Stimulated activated CD4-positive, alpha-beta T cell treated with anti-CD3 and anti-CD28 coated beads, Interleukin-4, amount 100 ng/mL, for 1 hour (primary cell): ENCODE measurements at places on chromosomes 12 and 14.

GRCh38 chr12:49327887-49328286 is 4.8 kb downstream of the TROAP start:
- no peak for DNase-seq

GRCh38 chr14:94675036-94675435 is 62.8 kb downstream of the SERPINA3 start:
- DNase-seq: no peak

DNA sequence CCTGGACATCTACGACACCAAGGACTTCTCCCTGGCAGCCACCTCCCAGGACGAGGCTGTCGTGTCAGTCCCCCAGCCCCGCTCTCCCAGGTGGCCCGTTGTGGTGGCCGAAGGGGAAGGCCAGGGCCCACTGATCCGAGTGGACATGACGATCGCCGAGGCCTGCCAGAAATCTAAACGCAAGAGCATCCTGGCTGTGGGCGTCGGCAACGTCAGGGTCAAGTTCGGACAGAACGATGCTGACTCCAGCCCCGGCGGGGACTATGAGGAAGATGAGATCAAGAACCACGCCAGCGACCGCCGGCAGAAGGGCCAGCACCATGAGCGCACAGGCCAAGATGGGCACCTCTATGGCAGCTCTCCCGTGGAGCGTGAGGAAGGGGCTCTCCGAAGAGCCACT is 118.6 kb downstream of the SLC15A4 start:
- DNase-seq: no peak

- no peak for DNase-seq
Measured at GRCh38 chr14:85281921-85282320, 248.0 kb upstream of the FLRT2 start.

DNA sequence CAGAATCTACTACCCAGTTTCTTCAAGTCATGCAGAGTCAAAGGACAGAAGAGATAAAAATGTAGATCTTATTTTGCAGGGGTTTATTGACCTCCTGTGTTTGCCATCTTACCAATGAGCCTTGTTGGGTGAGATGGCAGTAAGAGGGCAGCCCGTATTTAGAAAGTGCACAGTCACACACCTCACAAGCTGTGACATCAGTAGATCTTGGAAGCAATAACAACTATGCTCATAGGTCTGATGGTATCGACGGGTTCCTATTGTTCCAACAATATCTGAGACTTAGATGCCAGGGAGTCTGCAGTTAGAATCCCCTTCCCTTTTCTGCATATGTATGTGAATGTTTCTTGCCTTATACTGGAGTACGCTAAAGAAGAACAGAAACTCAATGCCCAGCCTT is 189.0 kb upstream of the DYRK2 start:
- DNase-seq: no peak

DNA sequence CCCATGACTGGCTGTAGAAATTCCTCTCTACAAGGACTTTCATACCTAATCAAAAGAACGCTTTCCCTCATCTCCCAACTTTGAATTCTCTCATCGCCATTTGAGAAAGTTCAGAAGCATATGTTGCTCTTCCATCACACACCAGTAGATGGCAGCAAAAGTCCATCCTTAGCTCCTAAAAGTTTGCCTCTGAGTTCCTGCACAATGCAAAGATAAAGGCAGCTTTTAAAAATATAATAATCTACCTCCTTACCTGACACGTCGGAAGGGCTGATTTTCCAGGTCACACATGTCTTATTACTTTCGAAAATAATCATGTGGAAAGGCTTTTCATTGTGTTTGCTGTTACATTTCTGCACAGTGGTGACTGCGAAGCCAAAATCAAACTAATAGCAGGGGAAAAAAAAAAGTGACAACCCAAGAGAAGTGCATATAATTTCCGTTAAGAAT is 456.7 kb upstream of the SEL1L start:
- DNase-seq: peak; percentile 1

- no peak for DNase-seq
Measured at GRCh38 chr14:31251028-31251958, 43.7 kb upstream of the HECTD1 start.

GRCh38 chr12:93603762-93604161 is 31.3 kb downstream of the SOCS2 start:
- DNase-seq: no peak

GRCh38 chr12:50387972-50388478 is 8.4 kb downstream of the FAM186A start:
- no peak for DNase-seq

- DNase-seq: no peak
Measured at GRCh38 chr12:96658075-96658474, 168.7 kb downstream of the CFAP54 start.

DNA sequence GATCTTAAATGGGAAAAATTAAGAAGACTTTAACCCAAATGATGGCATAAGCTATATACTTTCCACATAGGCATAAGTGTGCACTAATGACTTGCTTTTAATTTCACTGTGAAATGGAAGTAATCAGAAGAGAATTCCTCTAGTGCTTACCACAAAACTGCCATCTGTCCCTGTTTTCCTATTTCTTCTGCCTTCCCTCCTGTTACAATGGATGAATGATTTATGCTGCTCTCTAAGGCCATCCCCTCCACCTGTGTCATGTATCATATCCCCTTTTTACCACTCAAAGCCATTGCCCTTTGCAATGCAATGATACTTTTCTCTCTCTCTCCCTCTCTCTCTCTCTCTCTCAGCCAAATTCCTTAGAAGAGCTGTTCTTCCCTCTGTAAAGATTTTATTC is 109.1 kb downstream of the C12orf50 start:
- DNase-seq: no peak

DNA sequence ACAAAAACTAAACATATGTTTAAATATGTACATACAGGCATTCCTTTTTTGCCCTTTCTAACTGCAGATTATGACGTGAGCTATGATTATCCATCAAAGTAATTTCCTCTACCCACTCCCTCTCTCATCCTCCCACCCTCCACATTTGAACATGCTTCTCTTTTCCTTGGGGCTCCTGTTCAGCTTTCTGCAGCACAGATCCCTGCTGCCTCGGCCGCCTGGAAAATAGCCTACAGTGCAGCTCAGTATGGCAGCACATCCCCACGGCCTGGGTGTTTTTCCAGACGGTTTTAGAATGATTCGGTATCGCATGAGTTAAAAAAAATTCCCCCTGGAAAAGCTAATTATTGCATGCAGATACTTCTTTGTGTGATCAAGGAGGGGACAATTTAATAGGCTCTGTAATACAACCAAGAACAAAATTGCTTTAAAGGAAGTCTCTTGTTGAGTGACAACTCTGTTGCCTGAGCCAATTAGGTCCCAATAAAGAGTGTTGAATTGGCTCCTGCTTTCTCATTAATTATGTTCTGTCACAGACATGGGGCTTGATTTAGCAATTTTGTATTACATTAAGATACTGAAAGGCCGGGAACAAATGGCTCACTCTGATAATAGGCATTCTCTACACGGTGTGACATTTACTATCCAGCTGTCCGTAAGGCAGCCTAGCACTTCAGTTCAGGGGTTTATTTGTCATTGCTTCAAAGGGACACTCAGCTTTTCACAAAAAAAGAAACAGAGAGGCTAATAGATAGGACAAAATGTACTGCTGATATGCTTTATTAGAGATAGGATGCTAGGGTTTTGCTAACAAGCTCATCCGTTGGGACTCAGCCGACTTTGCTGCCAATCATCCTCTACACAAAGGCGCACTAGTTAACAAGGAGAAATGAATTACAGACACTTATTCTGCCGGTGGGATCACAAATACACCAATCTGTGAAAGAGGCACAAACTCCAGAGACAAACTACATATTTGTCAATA is 285.8 kb upstream of the G2E3 start:
- no peak for DNase-seq

GRCh38 chr14:93153121-93153520 is 31.6 kb downstream of the MOAP1 start:
- DNase-seq: no peak

GRCh38 chr12:95204141-95204866 is 13.0 kb downstream of the FGD6 start:
- DNase-seq: no peak

GRCh38 chr14:69985463-69985862 is 106.2 kb downstream of the SMOC1 start:
- DNase-seq: no peak

GRCh38 chr12:104684884-104685283 is 228.1 kb downstream of the CHST11 start:
- DNase-seq: no peak

DNA sequence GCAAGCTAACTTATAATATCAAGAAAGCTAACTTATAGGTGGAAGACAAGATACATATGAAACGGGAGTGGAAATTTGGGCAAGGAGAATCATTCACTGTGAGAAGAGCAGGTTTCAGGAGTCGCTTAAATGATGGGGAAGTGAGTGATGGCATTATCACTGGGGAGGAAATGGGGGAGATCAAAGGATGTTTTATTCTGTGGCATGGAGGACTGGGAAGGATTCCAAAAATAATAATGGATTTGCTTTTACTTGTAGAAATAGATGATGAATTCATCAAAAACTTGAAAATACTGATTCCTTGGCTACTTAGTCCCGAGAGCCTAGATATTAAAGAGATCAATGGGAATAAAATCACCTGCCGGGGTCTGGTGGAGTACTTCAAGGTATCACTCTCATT is 47.8 kb downstream of the SAV1 start:
- DNase-seq: no peak

GRCh38 chr14:59253527-59253926 is 65.1 kb downstream of the DAAM1 start:
- DNase-seq: no peak

DNA sequence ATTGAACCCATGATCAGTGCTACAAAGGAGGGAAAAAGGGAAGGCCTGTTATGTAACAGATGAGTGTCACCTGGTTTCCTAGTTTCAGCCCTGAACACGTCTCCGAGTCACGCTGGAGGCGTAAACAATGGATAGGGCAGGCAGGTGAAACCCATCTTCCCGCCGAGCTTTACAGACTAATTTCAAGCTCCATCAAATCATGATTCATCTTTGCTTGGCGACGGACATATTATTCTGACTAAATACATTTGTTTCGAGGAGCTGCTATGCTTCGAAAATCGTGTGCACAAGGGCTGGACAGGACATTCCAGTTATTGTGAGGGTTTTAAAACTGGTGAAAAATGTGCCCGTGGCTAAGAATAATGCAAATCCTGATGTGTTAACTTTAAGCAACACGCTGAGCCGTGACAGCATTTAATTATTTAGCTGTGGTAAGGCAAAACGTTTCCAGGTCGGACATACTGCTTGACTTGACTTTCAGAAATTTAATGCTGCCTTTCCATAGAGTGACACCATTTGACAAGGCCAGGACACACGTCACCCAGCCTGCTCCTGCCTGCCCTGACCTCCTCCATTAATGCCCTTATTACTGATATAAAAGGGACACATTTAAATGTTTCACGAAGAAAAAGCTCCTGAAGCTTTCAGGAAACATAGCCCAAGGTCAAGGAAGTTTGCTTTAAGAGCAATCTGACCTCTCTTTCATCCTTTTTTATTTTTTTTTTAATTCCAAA is 1203.5 kb upstream of the TMEM132C start:
- no peak for DNase-seq

DNA sequence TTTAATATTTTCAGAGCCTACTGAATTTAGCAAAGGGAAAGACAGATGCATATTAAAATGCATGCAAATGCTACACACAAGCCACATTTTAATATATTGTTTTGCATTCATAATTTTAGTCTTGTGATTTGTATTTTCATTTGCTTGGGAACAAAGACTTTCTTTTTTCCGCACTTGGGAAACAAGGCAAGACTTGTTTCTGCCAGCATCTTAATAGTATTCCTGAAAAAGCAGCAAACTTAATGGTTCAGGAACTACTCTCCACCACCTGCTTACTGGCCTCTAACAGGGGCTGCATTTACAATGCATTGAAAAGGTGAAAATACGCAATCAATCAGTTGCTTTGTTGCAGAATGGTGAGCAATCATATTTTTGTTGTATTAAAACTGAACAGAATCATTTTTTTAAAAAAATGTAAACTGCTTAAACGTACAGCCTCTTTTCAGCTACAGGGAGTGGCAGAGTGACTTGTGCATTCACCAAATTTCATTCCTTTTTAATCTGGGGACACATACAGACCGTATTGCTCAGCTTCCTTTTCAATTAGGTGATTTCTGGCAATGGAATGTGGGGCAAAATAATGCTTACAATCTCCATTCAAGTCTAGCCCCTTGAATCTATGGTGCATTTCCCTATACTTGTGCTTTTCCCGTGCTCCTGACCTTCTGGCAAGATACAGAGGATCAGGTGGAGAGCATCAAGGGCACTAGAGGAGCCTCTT is 144.1 kb upstream of the BTG1 start:
- no peak for DNase-seq

- DNase-seq: no peak
Measured at GRCh38 chr14:21191261-21191808, 35.5 kb upstream of the OR5AU1 start.

DNA sequence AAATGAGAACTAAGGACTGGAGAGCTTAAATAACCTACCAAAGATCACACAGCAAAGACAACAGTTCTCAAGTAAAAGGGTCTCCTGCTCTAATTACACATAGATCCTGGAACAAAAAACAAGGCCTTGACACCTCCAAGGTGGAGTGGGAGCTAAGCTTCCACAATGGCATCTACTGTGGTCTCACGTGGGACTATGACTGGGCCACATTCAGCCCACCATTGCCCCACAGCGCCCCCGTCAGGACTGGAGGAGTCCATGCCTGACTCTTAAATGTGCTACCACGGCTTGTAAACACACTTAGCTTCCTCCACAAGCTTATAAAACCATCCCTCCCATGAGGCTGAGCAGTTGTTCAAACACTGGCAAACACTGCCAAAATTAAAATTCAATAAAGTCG is 88.5 kb downstream of the GCH1 start:
- peak; percentile 19 for DNase-seq

DNA sequence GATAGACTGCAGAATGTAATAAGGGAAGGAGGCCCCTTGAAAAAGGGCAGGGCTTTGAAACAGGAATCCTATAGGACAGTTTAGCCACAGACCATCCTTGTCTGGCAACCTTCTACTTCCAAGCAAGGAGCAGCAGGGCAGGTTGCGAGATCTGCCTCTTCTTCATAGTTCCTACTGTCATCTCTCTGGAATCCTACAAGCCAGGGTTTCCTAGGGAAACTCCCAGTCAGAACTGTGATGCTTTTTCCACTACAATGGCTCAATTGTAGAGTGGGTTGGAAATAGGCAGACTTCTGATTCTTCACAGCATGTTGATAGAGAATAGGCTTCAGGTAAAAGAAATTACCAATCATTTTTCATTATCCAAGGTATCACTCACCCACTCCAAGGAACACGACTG is 186.3 kb downstream of the DACT1 start:
- no peak for DNase-seq
